ENCODE measurements at places on chromosomes 4 and X.
A peak's percentile ranks its signal among the peaks of the same experiment; 100 is the strongest.

GRCh38 chrX:15931362-15931761 is 76.7 kb upstream of the AP1S2 start:
- no peaks in the 10 kb centered on the region for H3K36me3 ChIP-seq
- no peaks in the 10 kb centered on the region for H3K27me3 ChIP-seq
- peaks cover 8% of the 10 kb centered on the region for H3K4me1 ChIP-seq
- no peak overlapping the region for H3K27ac ChIP-seq

DNA sequence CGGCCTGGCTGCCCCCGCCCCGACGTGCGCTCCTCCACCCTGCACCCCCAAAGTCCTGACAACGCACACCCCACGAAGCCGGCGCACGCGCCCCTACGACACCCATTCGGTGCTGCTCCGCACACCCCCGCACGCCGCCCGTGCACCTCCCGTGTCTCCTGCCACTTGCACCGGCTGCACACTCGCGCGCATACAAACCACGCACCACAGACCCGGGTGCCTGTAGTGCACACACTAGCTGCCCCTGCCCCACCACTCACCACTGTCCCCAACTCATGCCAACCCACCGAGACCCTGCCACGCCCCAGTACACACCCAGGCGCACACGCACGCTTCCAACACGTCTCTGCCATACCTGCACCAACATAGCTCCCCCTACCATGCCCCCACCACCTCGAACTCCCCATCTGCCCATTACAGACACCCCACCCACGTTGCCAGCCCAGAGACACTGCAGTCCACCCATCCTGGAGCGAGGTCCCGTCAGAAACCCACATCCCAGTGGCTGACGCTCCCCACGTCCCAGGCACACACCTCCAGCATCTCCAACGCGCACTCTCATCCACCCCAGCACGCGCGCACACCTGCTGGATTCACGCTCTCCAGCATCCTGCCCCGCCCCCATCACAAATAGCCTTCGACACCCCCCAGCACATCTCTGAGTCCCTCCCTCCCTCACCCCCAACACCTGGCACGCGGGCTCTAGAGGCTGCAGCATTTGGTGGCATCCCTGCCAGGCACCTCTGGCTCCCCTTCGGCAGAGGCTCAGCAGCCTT is 4.2 kb upstream of the DUSP9 start:
- H3K4me3 ChIP-seq = no peak overlapping the region
- H3K27ac ChIP-seq = no peak overlapping the region
- peaks cover 7% of the 10 kb centered on the region for H3K4me1 ChIP-seq
- no peaks in the 10 kb centered on the region for H3K36me3 ChIP-seq
- no peak for DNase-seq
- H3K27me3 ChIP-seq = peaks cover 57% of the 10 kb centered on the region

DNA sequence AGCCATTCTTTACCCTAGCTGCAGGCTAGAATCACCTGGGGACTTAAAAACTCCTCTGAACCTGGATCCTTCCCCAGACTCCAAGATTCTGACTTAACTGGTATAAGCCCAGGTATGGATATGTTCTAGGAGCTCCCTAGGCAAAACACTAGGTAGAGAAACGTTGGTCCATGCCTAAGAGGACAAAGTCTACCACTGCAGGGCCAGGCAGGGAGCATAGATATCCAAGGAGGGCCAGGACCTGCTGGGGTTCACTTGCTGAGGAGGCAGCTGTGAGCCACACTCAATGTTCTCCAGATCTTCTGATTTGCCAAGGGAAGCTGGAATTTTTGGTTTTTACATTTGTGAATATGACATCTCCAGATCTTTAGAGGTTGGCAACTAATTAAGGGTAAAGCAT is 48.6 kb upstream of the TRIM2 start:
- H3K4me1 ChIP-seq = peaks cover 12% of the 10 kb centered on the region
- H3K36me3 ChIP-seq = no peaks in the 10 kb centered on the region
- DNase-seq = no peak
- no peak overlapping the region for H3K4me3 ChIP-seq

DNA sequence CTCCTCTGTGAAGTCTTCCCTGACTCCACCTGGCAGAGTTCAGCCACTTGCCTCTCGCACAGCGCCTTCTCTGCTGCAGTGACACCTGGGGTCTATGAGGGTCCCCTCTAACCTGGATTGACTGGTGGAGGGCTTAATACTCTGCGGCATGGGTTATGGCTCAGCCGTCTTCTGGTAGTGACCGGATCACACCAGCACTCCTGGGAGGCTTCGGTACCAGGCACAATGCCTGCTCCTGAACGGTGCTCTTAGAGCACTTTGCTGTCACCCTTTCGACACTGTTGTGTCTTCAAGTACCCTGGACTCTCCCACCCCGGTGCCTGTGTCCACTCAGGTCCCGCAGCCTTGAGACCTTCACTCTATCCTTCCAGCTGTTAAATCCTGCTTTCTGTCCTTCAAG is 50.0 kb downstream of the C4orf50 start:
- H3K36me3 ChIP-seq = no peaks in the 10 kb centered on the region
- H3K4me3 ChIP-seq = no peak overlapping the region
- no peak for DNase-seq
- H3K4me1 ChIP-seq = no peaks in the 10 kb centered on the region
- H3K27me3 ChIP-seq = no peaks in the 10 kb centered on the region
- H3K27ac ChIP-seq = no peak overlapping the region

DNA sequence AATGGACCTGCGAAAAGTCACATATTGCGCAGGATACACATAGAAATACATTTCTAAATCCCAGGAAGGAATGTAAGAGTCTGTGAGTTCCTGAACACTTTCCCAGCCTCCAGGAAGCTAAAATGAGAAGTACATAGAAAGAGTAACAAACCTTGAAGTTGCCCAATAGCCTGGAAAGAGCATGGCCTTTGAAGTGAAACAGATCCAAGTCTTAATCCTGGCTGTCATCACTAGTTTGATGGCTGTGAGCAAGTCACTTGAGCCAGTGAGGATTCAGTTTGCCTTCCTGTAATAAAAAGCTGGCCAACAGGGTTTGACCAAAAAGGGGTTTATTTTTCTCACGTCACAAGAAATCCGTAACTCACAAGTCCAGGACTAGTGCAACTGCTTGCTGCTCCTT is 69.8 kb downstream of the ARHGEF38 start:
- no peak overlapping the region for H3K4me3 ChIP-seq
- H3K27me3 ChIP-seq = no peaks in the 10 kb centered on the region
- H3K36me3 ChIP-seq = no peaks in the 10 kb centered on the region
- no peak overlapping the region for H3K27ac ChIP-seq
- no peak for DNase-seq
- no peaks in the 10 kb centered on the region for H3K4me1 ChIP-seq

- H3K27ac ChIP-seq = no peak overlapping the region
- H3K27me3 ChIP-seq = no peaks in the 10 kb centered on the region
- no peaks in the 10 kb centered on the region for H3K4me1 ChIP-seq
- DNase-seq = peak; percentile 60
These were observed 101.4 kb upstream of the RAB40AL start for GRCh38 chrX:102835504-102836146.

DNA sequence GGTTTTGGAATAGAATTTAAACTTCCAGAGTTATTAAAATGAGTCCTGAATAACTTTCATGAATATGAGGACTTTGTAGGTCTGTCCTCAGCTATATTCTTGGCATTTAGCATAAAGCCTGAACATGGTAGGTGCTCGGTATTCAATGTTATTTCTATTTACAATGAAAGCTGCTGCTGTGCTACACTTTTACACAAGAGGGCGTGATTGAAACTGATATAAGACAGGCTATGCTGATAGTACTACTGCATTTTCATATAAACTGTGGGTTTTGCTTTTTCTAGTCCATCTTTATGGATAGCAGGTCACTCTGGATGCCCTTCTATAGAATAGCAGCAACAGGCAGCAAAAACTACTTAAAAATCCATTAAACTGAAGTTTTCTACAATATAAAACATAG is 12.3 kb upstream of the GNPDA2 start:
- no peak overlapping the region for H3K27ac ChIP-seq
- H3K4me3 ChIP-seq = no peak overlapping the region
- no peaks in the 10 kb centered on the region for H3K36me3 ChIP-seq

- H3K27ac ChIP-seq = no peak overlapping the region
- no peaks in the 10 kb centered on the region for H3K4me1 ChIP-seq
- H3K36me3 ChIP-seq = no peaks in the 10 kb centered on the region
- no peaks in the 10 kb centered on the region for H3K27me3 ChIP-seq
- DNase-seq = no peak
These were observed 204.4 kb downstream of the NSUN7 start for GRCh38 chr4:40954088-40954668.

DNA sequence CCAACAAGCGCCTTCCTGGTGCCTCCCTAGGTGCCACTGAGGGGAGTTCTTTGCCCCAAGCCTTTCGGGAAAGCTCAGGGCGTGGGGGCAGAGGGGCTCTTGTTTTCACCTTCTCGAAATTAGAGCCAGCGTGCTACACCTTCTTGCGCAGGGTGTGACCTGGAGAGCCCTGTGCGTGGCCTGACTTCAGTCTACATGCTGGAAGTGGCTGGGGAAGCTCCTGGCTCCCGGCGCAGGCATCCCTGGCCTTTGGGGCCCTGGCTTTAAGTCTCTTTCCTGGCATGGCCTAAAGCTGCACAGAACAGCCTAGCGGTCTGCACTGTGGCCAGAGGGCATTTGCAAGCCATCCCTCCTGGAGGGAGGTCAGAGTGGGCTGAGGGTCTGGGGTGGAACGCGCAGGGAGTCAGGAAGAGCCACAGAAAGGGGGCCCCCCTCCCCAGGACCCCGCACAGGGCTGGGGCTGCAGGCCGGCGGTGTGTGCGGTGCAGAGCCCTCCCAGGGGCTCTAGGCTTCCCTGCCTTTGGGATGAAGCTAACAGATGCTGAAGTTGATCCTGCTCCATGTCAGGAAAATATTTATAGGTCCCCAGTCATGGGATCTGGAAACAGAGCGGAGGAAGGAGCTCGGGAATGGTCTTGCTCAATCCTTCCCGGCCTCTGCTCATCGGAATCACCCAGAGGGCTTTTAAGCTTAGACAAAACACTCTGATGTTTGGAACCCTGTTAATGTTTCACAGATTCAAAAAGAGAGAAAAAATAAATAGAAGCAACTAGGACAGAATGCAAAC is 781 bp upstream of the SPON2 start:
- H3K4me3 ChIP-seq = peak overlapping the region; percentile 3
- H3K27ac ChIP-seq = no peak overlapping the region
- peak; percentile 21 for DNase-seq
- H3K27me3 ChIP-seq = peaks cover 42% of the 10 kb centered on the region

DNA sequence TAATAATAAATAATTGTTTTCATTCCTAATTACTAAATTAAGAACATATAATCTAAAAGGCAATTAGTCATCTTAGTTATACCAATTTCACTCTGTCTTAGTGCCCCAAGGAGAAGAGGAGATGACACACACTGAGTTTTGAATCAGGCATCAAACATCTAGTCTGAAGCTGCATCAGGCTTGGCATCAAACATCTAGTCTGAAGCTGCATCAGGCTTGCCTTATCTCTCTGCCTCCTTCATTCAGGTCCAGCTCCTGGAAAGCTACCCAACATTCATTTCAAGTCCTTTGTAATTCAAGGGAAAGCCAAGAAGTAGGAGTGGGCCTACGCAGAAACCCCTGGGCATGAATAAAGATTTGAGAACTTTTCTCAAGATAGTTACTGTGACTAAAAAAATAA is 62.2 kb downstream of the SH3RF1 start:
- H3K4me1 ChIP-seq = peaks cover 4% of the 10 kb centered on the region
- no peak overlapping the region for H3K27ac ChIP-seq
- H3K36me3 ChIP-seq = no peaks in the 10 kb centered on the region
- H3K27me3 ChIP-seq = no peaks in the 10 kb centered on the region
- H3K4me3 ChIP-seq = no peak overlapping the region

- no peak overlapping the region for H3K27ac ChIP-seq
- H3K27me3 ChIP-seq = no peaks in the 10 kb centered on the region
- H3K4me3 ChIP-seq = peak overlapping the region; percentile 96
- DNase-seq = peak; percentile 20
These were observed 724 bp downstream of the THOC2 start for GRCh38 chrX:123731987-123732669.

DNA sequence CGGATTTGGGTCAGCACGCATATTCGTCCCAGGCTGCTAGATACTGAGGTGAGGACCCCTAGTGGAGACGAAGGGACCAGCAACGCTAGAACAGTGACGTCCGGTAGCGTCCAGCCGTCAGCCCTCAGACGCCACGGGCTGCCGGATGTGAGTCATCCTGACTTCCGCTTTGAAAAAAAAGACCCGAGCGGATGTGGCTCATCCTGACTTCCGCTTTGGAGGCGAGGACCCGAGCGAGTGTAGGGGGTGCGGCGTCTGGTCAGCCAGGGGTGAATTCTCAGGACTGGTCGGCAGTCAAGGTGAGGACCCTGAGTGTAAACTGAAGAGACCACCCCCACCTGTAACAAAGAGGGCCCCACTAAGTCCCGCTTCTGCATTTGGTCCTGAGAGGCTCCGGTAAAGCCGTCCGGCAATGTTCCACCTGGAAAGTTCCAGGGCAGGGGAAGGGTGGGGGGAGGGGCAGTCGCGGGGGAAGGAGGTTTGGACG is at the start of gene MAGEB2:
TSS of gene MAGEB2 (plus strand) at position 207 of the 487 bp plus-strand sequence. CDS start 3,018 bp downstream, outside the sequence.
- no peaks in the 10 kb centered on the region for H3K36me3 ChIP-seq
- no peak within 1 kb of the TSS for H3K4me3 ChIP-seq
- DNase-seq = no peak

DNA sequence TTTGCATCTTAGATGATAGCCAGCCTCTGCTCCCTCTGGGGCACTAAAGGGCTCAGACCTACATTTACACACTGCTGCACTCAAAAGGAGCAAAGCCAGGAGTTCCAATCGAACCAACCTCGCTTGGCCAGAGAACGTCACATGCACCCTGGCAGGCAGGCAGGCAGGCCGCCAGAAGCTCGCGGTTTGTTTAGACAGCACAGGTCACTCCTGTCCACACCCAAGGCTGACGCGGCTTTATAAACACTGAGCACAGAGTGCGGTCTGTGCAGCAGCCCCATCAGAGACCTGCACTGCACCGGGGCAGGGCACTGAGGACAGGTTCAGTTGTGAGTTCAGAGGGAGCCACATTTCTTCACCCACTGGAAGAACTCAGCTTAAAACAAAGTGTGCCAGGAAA is 143.9 kb downstream of the BCOR start:
- H3K27ac ChIP-seq = no peak overlapping the region
- H3K36me3 ChIP-seq = no peaks in the 10 kb centered on the region
- H3K4me1 ChIP-seq = peaks cover 4% of the 10 kb centered on the region
- H3K4me3 ChIP-seq = no peak overlapping the region
- no peaks in the 10 kb centered on the region for H3K27me3 ChIP-seq

- no peaks in the 10 kb centered on the region for H3K27me3 ChIP-seq
- peak; percentile 70 for DNase-seq
- H3K4me3 ChIP-seq = no peak overlapping the region
These were observed 123.7 kb downstream of the AFF1 start for GRCh38 chr4:87058356-87059073.

GRCh38 chr4:172871381-172871780 is 297.2 kb upstream of the GALNT7 start:
- DNase-seq = no peak
- no peak overlapping the region for H3K27ac ChIP-seq
- H3K27me3 ChIP-seq = no peaks in the 10 kb centered on the region
- H3K4me1 ChIP-seq = no peaks in the 10 kb centered on the region

DNA sequence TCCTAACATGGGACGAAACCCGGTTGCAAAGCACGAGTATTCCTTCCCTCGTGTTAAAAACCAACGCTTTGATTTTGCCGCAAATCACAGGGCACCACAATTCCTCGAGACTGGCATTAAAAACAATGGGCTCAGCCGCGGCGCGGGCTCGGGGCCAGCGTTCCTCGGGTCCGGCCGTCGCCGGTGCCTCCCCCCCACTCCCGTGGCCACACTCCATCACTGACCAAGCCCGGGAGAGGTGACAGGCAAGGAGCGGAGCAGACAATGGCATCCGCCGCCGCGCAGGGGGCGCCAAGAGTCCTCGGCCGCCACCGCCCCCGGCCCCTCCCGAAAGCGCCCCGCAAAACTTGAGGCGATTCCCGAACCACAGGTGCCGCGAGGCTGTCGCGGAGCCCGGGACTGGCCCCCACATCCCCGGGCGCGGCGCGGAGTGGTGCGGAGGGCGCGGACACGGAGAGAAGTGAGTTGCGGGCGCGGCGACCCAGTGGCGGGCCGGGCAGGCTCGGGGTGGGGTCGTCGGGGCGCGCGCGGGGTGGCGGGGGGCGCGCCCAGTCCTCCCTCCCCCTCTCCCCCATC is 445 bp downstream of the AP1S2 start:
- H3K27ac ChIP-seq = peak overlapping the region; percentile 53
- H3K36me3 ChIP-seq = no peaks in the 10 kb centered on the region

Data from trophoblast cell (in vitro differentiated cells and primary cell).